CD8-positive, alpha-beta memory T cell (primary cell): ENCODE measurements at places on chromosomes 1 and 21.
A peak's percentile ranks its signal among the peaks of the same experiment; 100 is the strongest.

GRCh38 chr1:222346955-222347354 is 200.9 kb downstream of the HHIPL2 start:
- DNase-seq: no peak

GRCh38 chr21:34807146-34807880 is 138.5 kb downstream of the CLIC6 start:
- DNase-seq: peak; percentile 56

DNA sequence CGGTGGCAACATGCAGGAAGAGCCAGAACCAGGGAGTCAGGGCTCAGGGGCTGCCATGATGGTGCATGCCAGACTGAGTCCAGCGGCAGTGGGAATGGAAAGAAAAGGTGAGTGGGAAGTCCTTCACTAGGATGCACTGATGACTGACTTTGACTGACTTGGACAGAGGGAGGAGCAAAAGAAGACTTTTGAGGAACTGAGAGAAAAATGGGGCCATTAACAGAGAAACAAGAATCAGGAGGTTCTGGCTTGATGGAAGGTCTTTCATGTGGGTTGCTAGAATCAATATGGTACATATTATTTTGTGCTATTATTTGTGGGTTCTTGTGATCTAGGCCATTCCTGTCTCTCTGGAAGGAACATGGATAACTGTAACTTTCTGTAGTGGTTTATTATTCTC is 454.6 kb upstream of the PROX1 start:
- no peak for DNase-seq

- DNase-seq: no peak
Observed at GRCh38 chr1:1034439-1034781, 14.5 kb downstream of the AGRN start.

DNA sequence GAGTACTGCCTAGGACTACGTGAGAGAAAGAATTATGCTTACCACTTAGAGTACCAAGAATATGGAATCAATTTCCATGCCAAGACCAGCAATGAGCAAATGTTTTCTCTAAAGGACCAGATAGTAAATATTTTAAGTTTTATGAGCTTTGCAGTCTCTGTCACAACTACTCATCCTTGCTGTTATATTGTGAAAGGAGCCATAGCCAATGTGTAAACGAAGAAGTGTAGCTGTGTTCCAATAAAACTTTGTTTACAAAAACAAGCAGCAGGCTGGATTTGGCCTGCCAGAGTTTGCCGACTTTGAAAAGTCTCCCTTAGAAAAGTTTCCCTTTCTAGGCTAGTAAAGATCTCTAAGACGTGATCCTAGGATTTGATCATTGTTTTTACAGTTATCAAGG is 128.8 kb downstream of the PDE4B start:
- DNase-seq: no peak

GRCh38 chr1:201562257-201562656 is 23.3 kb downstream of the NAV1 start:
- DNase-seq: no peak

- DNase-seq: no peak
Observed at GRCh38 chr1:28241638-28242241, 5.8 kb downstream of the ATP5IF1 start.

- DNase-seq: no peak
Observed at GRCh38 chr21:43785134-43785533, 4.2 kb upstream of the RRP1 start.

DNA sequence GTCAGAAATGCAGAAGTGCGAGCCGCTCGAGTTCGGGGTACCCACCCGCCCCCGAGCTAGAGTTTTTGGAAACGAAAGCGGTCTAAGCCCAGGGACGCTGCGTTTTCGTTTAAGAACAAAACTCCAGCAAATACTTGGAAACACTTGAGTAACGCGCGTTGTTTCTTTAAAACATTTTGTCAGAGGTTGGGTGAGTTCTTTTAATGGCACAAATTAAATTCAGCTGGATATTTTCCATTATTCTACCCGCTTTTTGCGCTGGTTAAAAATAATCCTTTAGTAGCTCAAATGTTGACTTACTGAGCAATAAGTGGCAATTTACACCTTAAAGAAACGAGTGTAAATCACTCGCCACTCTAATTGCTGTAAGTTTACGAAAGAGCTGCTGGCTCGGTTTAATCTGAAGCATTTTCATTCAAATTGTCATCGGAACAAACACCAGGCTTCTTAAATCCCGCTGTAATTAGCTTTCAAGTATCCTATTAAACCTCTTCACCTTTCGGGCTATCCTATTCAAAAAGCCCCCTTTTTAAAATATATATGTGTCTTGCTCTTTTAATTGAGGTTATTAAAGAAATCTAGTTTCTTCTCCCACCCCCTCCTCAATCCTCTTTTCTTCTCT is 1.5 kb downstream of the LHX8 start:
- no peak for DNase-seq

DNA sequence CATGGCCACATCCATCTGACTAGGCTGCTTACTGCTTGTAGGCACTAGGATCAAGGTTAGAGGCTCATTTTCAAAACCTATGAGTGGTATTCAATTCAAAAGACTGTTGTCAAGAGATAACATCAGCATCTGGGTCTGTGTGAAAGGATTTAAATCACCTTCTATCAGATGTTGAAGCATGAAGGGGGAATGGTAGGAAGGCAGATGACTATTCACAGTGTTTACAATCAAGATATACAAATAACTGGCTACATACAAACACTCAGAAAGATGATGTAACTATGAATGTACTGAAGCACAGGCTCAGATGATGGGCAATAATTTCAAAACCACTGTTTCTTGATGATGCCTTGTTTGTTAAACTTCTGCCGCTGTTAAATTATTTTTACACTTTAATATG is 249.2 kb downstream of the SLC45A1 start:
- no peak for DNase-seq

- DNase-seq: no peak
Observed at GRCh38 chr1:199619223-199619622, 408.3 kb upstream of the NR5A2 start.

DNA sequence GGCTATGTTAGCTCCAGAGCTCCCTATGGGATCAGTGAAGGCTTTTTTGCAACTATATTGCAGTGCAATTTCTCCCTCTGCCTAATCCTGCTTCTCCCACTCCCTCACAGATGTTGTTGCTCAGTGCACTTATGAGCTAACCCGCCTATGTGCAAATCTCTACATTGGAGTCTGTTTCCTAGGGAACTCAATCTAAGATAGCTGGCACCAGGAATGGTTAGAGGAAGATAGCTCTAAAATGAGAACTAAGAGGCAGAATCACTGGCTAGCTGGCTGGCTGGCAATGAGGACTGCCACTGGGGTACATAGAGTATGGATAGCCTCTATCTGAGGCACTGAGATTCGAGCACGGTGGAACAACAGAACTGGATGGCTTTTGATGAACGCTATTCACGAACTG is 39.5 kb downstream of the ADSS2 start:
- DNase-seq: no peak

DNA sequence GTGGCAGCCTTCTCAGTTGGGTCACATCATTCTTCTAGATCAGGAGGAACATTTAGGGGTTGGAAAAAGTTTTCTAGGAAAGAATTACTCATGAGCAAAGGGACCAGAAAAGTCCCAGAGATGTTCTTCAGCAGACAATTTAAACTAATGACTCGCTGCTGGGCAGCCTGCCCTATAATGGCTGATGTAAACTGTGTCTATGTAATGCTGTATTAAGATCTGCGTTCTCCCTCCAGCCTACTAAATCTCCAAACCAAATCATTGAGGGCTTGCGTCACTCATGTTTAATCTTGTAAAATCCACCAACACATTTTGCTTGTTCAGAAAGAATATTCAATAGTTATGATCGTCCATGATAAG is 92.1 kb downstream of the LRRC8C start:
- DNase-seq: no peak

- no peak for DNase-seq
Observed at GRCh38 chr1:228141226-228142044, 1.4 kb downstream of the GUK1 start.

DNA sequence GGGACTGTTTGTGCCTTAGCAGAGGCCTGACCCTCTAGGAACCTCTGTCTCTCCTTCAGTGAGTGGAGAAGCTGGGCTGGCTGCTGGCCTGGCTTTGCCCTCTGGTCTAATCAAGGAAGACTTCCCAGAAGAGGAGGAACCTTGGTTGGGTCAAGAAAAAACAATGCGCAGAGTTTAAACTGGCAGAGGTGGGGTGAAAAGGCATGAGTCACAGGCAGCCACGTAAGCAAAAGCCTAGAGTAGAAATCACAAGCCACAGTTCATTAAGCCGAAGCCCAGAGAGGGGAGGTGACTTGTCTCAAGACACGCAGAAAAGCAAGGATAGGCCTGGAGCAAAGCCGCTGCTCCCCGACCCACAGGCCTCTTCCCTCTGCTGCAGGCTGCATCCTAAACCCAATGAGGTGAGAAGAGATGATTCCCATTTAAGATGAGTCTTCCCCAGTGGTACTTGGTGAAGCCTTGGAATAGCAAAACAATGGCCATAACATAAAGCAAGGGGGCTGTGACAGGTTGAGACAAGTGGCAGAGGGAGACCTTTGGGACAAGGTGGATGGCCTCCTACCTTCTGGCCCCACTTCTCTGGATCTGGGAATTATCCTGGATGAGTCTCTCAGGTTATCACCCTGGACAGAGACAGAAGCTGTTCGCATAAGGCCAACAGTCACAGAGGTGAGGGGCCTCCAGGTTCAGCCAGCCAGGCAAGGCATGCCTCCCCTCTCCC is 7.7 kb downstream of the PDZK1IP1 start:
- no peak for DNase-seq

DNA sequence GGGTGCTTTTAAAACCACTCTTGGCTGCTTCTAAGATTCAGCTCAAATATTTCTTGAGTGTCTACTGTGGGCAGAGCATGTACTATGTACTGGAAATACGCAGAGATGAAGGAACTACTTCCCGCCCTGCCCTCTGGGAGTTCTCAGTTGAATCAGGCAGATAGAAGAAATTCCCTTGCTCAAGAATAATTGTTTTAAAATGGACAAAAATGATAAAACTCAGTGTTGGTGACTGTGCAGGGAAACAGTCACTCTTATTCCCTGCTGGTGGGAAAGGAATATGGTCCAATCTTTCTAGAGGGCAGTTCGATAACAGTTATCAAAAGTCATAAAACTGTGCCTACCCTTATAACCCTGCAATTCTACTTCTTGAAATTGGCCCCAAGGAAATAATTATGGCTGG is 16.9 kb upstream of the GRHL3 start:
- no peak for DNase-seq

DNA sequence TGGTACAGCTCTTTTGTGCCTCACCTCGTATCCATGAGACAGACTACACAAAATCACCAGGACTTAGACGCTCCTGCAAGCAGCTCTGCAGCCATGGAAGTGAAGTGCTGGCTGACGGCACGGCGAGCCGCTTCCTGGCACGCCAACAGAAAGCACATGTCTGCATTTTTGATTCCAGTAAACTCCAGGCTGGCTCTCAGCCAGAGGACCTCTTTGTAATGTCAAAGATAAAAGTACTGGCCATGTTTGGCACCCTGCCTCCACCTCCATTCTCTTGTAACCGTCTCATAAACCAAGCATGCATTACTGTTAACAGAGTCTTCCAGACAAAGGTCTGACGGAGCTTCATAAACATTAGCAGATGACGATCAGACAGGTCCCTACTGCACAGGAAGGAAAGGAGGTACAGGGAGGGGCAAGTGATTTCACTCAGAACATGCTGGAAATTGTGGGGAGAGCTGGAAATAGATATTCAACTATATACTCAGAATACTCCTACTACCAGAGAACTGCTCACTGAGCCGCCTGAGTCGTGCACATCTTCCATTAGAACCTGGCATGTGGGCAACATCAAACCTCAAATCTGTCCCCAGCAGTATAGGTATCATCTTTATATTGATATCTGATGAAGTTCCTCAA is 632.0 kb downstream of the SMYD3 start:
- no peak for DNase-seq

DNA sequence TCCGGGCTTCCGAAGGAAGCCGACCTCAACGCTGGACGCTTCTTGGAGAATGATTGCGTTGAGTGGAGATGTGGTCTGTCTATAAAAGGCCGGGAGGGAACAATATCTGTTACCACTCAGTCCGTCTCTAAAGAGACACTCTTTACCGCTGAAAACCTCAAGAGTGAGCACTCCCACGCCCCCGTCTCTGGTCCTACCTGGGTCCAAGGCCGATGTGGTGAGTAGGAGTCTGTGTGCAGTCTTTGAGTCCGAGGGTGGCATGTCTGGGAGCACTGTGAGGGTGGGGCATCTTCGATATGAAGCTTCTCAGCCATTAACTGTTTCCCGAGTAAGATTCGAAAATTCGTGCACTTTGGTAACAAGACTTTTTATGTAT is 576 bp downstream of the ZFP69 start:
- DNase-seq: no peak

DNA sequence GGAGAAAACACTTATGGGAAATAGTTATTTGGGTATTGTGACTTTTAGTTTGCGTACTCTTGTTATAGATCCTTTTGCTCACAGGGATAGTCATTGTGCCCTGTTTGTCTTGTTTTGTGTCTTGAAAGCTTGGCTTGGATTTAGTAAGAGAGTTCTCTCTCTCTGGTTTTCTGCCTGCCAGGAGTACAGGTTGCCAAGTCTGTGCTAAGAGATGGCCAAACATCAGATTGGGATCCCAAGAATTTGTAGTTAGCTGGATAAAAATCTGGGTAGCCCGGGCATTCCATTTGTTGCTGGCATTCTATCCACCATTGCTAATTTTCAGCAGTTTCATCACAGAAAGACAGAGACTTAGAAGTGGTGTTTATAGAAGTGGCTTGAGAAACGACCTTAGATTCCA is 222.2 kb downstream of the NRIP1 start:
- DNase-seq: no peak

DNA sequence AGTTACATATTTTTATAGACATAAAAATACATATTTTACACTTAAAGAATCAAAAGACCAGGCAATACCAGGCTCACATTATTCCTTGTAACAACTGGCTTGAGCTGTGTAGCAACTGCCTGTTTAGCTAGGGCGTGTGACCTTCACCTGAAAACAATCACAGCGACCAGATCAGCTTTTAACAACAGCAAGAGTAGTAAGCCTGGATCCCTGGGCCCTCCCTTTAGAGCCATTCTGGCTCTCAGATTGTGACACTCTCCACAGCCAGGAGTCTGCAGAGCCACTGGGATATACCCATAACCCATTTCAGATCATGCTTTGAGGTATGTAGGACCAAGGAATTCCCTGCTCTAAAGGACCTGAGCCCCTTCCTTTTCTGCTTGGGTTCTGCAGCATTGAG is 29.4 kb upstream of the GNG4 start:
- no peak for DNase-seq

DNA sequence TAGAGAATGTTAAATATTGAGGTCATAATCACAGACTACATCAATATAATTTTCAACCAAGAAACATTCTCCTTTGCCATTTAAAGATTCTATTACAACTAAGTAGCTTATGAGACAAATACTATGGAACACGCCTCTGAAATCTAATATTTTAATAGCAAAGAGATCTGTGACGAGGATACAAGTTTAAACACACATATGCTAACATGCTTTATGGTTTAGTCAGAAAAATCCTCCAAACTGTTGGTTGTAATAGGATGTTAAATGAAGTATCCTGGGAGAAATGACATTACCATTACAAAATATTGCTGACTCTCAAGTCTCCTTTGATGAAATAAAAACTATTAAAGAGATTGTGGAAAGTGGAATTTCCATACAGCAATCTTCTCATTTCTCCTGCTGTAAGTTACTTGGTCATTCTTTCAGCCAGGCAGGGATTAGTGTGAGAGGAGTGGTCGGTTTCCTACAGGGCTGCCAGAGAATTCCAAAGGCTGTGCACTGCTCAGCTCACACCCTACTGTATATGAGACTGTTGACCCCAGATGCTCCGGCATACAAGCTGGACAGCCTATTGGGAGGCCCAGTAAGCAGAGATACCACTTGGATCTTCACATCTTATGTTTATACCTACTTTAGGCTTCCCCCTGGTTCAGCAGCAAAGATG is 26.6 kb downstream of the SCYL3 start:
- no peak for DNase-seq

- no peak for DNase-seq
Observed at GRCh38 chr1:186104459-186104858, 270.6 kb downstream of the TPR start.
